ENCODE measurements at places on chromosomes 7 and 10. TPM values are rescaled to one million over a fixed set of nuclear protein-coding genes. Genes with fewer than 3 reads are reported as not detected.

Gene NEURL1
- 0.14 TPM for total RNA-seq

- DNase-seq, result no peak
Observed at GRCh38 chr7:143227806-143228205, 6.0 kb downstream of the TAS2R40 start.

DNA sequence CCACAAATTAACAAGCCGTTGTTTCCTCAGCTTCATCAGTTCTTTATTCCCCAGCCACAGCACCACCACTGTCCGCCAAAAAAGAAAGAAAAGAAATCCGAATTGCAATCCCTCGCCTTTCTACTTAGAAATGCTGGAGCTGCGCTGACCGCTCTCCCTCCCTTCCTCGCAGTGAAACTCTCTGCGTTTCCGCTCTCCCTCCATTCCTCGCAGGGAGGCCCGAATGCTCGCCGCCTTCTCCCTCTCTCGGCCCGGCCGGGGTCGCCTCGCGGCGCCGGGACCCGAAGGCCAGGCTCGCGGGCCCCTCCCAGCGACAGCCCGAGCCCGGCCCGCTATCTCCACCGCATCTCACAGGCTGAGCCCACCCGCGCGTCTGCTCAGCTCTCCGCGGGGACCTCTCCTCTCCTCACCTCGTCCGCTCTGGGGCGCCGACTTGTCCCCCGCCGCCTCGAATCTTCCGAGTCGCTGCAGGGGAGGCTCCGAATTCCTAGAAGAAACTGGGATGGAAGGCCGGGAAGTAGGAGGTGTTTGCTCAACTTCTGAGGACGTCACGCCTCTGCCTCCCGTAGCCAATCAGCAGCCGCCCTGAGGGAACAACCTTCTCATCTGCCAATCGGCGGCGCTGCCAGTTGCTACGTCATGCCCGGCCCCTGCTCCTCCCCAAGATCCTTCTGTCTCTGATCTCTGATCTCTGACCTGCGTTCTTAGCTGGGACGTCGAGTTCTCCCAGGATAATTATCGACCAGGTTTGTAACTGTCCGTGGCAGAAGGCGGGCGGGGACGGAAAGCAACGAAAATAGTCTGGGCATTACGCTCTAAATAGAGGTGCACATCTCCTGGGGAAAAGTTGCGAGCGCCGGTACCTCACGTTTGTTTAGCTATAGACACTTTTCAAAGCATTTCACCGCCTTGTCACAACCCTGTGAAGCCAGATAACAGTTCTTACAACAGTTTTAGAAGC lies at the start of gene AASS:
Gene AASS, minus strand, starts transcription at position 499 of the 961 bp plus-strand sequence. CDS start 10,523 bp downstream, outside the sequence.
- peak; percentile 92 for DNase-seq

GRCh38 chr10:60564475-60564874 lies 174.8 kb upstream of the ANK3 start:
- no peak for DNase-seq

Gene C1GALT1
- 32.3 TPM for total RNA-seq

GRCh38 chr10:3780021-3780770 lies 4.8 kb downstream of the KLF6 start:
- peak; percentile 81 for DNase-seq

GRCh38 chr10:119541459-119542356 lies 811 bp downstream of the RGS10 start:
- DNase-seq, result no peak

- no peak for DNase-seq
Observed at GRCh38 chr7:137904833-137905232, 58.1 kb upstream of the DGKI start.

Gene TMEM213
- not detected for total RNA-seq

DNA sequence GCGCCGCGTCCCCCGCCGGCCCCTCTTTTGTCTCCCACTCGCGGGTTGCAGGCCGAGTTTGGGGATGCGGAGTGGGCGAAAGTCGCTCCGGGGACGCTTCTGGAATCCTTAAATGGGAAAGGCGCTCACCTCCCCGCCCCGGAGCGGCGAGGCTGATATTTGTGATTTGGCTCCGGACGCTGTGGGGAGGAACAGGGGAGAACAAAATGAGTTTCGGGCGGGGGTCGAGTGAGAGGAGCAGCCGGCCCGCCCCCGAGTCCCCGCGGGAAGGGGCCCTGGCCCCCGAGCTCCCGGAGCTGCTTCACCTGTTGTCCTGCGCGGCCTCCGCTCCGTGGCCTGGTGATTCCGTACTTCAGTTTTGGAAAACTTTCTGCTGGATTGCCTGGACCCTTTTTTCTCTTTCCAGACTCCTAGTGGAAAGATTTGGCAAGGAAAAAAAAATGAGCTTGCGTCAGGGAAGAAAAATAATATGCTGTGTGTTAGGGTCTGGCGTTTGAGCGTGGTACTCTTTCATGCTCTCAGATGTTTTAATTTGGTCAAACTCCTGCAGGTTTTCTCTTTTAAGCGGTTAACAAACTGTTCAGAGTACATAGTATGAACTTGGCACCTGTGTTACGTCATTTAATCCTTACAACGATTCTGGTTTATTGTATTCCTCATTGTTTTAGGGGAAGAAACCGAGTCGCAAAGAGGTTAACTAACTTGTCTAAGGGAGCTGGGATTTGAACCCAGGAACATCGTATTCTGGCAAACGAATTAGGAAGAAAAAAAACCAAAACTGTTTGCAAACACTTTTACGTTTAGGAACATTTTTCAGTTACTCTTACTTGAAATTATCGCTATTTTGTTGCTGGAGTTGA lies 924 bp downstream of the BMPR1A start:
- peak; percentile 58 for DNase-seq

DNA sequence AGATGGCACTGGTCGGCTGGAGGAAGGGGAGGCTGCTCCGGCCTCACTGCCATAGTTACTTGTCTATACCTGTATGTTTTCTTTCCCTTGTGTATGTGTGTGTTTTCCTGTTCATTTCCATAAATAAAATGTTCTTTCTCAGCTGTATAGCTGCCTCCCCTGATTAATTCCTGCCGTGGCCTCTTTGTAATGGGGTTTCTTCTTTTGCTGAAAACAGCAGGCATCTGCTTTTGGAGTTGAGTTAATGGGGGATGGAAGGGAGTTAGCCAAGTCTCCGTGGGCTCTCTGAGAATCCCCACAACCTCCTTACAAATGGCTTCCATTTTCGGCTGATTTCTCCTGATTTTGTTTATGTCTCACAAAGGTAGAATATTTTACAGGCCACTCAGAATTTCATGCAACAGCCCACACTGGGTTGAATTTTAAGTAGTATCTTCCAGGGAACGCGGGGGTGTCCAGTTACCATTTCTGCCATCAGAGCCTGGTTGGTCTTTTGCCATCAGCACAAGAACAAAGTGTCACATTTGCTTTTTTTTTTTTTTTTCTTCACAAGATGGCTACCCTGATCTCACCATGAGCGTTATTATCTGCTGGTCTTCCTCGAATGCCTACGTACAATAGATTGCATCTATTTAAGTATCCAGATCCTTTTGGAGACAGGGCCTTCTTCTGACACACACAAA lies 88.1 kb upstream of the NRP1 start:
- DNase-seq, result no peak

- no peak for DNase-seq
Observed at GRCh38 chr7:50475340-50475739, 25.2 kb upstream of the FIGNL1 start.

DNA sequence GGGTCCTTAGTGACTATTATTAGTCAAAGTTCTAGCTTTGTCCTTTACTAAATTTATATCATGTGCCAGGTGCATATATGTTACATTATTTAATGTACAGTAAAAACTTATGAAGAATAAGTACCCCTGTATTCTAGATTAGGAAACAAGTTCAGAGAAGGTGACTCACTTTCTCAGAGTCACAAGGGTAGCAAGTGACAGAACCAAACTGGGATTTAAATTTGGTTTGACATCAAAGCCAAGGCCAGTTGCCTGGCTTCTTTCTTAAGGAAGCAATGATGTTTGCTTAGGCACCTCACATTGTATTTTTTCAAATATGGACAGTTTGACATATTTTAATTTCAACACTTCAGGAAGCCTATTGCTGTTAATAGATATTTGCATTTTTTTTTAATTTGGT lies 2.5 kb downstream of the LSM8 start:
- DNase-seq, result no peak

Gene AGMO
- total RNA-seq, result not detected

- DNase-seq, result peak; percentile 38
Observed at GRCh38 chr10:96840841-96841518, 8.9 kb downstream of the LCOR start.

DNA sequence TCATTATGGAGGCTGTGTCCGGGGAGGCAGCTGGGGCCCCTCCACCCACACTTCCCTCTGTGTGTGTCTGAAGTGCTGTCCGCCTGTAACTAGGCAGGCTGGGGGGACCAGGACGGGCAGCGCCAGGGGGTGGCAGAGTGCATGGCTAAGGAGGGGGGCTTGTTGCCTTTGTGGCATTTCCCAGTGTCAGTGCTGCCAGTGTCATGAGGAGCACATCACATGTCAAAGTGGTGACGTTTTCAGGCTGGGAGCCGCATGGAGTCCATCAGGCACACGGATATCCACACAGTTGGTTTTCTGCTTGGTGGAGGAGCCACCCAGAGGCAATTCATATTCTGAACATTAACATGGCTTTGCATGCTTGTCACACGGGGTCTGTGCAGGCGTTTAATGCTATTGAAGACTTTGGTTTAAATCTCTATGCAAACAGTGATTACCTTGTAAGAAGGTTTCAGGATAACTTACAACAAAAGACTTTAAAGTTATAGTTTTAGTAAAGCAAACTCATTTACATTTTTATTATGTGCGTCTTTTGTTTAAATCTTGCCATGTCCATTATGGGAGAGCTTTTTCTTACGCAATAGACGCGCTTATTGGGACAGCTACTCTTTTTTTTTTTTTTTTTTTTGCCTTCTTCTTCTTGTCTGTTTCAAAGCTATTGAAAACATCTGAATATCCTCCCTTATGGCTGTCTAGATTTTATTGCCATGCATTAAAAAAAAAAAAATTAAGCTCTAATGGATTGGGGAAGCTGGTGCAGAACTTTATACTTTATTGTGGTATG lies 52.9 kb downstream of the C10orf67 start:
- DNase-seq, result no peak

DNA sequence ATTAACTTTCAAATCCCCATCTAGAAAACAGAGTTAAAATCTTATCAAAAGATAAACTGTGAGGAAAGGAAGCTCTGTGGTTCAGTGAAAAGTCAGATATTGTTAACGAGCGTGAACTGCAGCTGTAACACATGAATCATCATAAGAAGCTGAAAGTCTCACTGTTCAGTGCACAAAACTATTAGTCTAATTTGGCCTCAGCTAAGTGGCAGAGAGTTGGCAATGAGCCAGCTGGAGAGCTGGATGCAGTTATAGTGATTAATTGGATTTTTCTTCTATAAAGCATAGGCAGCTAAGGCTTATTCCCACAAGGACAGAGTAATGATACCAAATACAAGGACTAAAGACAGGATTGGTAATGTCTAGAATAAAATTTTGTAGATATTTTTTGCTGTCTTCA lies 101.1 kb upstream of the ABCB5 start:
- no peak for DNase-seq

- no peak for DNase-seq
Observed at GRCh38 chr10:20988357-20988983, 91.4 kb upstream of the NEBL start.

- DNase-seq, result peak; percentile 10
Observed at GRCh38 chr10:4343873-4344272, 482.1 kb upstream of the AKR1E2 start.

GRCh38 chr10:35641676-35642034 lies 441 bp downstream of the FZD8 start:
- no peak for DNase-seq

DNA sequence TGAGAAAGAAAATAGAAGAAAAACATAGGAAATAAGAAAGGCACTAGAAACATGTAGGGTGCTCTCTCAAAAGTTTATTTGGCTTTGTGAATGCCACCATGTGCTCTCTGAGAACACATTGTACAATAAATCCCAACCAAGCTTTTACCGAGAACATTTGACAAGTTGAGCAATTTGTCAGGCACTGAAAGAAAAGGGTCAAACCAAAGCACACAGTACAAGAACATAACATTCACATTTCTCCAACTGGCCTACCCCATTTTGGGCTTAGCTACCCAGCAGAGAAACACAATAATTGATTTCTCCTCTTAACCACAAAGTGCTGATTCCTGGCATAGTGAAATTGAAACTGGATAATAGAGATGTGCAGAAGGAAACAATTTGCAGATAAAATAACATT lies 69.2 kb upstream of the SLC39A12 start:
- DNase-seq, result no peak

Gene LBX1
- total RNA-seq, result not detected

DNA sequence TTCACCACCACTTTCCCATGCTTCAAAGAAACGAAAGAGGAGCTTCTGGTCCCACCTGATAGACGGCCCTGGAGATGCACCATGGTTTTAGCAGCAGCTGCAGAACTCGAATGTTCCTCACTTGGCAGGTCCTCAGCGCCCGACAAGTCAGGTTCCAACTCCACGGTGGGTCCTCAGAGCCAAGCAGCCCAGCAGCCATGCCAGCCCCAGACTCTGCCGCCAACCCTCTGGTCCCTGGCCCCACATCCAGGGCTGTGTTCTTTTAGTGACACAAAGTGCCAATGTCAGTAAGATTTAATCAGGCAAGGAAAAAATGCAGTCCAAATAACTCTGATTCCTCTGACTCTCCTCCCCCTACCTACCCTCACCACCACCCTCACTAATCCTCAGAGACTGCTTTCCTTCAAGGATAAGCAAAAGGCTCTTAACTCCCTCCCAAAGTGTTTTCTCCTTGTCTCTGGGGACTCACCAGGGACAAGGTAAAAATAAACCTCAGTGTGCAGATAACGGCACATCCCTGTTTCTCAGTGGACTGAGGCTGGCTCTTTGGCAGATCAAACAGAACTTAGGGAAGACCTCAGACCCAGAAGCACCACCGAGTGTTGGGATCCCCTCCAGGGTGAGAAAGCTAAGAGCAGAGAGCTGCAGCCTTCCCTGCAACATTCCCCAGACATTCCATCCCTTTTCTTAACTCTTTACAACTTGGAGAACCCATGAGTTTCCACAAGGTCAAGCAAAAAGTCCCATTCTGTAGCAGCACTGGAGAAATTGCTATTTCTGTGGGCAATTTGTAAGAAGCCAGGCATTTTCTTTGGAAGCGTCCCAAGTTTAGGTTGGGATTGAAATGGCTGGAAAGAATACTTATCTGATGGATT lies 358.9 kb downstream of the FRMD4A start:
- peak; percentile 72 for DNase-seq

DNA sequence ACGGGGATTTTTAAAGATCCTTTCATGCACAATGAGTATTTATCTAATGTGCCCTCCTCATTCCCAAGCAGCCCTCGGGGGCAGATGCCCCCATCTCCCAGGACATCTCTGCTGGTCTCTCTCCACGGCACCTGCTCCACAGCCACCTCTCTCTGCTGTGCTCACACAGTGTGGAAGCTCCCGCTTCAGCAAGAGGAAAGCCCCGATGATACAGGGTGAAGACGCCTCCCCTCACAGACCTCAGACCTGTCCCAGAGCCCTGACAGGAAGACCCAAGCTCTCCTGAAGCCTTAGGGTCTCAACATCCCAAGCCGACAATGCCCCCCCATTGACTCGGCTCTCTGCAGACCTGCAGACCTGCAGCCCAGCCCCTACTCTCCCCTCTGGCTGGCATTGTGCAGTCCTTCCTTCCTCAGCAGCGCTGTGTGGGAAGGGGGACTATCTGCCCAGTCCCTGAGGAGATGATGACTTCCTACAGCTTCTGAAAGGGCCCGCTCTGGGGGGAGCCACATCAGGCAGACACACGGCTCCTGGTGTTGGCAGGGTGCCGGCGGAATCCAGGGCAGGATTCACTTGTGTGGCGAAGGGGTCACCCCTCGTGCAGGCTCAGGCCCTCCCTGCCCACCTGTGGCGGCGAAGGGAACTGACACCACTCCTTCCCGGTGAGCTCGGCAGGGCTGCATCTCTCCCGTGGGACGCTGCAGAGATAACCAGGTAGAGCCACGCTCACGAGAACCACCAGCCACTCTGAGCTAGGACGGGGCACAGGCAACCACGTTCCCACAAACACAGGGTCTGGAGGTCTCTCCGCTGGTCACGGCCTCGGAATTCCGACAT lies 61.8 kb downstream of the PTPRN2 start:
- no peak for DNase-seq

Measured in HFFc6 (cell line).